RPMI7951 (cell line): ENCODE measurements at places on chromosomes 4 and X. TPM values are rescaled to one million over a fixed set of nuclear protein-coding genes. Genes with fewer than 3 reads are reported as not detected.
A peak's percentile ranks its signal among the peaks of the same experiment; 100 is the strongest.

DNA sequence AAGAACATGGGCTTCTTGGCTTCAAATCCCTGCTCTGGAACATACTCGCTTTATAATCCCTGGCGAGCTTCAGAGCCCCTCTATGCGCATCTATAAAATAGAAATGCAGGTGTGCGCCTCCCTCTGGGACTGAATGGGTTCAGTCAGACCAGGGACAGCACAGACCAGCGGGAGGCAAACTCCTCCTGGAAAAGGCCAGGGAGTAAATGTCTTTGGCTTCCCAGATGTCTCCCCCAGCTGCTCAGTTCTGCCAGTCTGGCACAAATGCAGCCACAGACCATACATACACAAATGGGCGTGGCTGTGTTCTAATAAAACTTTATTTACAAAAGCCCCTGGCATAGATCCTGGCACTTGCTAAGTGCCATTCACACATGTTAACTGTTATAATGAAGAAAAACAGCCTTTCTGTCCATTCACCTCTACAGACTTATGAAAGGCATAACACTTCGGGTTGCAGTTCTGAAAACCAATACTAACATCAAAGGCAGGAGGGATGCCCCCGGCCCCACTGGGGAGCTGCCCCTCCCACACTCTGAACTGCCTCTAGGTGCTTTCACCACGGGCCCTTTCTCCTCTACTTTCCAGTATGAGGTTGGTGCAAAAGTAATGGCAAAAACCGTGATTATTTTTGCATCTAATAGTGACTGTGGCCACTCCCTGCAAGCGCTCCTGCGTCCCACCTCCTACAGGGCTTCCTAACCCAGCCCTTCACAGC is 4.6 kb downstream of the JAKMIP1 start:
- DNase-seq: no peak

GRCh38 chr4:120079839-120080520 is 13.3 kb upstream of the MAD2L1 start:
- no peak for DNase-seq

- DNase-seq: peak; percentile 13
These were observed 9.2 kb upstream of the RNF150 start for GRCh38 chr4:141142423-141142822.

- DNase-seq: no peak
These were observed 244.1 kb downstream of the GPC3 start for GRCh38 chrX:133741303-133741702.

The GUCY2F gene
- not detected in 2 replicates for total RNA-seq

GRCh38 chr4:11719879-11720278 is 291.2 kb upstream of the HS3ST1 start:
- DNase-seq: no peak

The CPZ gene
- 4.0 and 7.1 TPM in 2 replicates for total RNA-seq

DNA sequence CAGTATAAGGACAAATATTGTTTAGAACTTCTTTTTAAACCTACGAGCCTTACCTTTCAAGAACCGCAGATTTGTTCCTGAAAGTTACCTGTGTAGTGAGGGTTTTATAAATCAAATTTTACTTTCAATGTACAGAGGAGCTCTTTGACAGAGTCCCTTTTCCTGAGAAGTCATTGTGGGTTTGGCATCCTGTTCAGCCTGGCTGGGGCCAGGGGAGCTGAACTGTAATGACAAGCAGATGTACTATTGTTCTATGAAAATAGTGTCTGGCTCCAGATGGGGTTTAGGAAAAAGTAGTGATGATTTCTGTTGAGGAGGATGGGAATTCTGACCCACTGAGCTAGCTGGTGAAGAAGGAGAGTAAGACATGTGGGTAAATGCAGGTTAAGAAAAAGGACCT is 196.2 kb upstream of the PGRMC2 start:
- DNase-seq: peak; percentile 71

DNA sequence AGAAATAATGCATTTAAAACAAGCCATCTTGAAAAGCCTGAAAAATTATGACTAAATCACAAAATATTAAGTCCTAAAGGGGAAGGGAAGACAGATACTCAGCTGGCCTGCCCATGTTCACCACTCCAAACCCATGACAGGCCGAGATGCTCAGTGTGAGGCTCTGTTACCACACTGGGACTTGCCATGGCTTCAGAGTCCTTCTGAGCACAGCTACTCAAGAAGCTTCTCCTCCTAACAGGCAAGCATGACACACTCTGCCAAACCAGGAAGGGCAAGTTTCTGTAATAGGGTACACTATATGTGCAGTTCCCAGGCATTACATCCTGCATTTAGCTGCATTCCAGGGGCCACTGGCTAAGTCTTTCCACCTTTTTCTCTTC is 34.0 kb upstream of the CYBB start:
- DNase-seq: no peak
